ENCODE measurements at places on chromosomes 12 and 14. TPM values are rescaled to one million over a fixed set of nuclear protein-coding genes. Genes with fewer than 3 reads are reported as not detected.

DNA sequence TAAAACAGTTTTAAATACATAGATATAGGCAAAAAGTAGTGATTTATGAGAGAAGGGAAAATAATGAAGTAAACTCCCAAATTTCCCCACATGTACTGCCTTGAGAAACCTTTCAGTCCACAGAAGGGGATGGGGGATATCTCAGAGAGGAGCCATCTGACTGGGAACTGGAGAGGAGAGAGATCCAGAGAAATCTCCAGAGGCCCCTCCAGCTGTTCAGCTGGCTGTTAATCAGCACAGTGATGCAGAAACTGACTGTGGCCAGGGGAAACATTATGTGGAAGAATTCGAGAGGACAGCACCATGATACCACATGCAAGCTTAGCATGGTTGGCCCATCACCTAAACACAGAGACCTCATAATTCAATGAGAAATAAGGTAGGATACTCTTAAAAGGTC lies 1165.9 kb upstream of the TMEM132C start:
- no peak for DNase-seq

- no peak for DNase-seq
Measured at GRCh38 chr14:22509751-22510300, 79.2 kb downstream of the DAD1 start.

DNA sequence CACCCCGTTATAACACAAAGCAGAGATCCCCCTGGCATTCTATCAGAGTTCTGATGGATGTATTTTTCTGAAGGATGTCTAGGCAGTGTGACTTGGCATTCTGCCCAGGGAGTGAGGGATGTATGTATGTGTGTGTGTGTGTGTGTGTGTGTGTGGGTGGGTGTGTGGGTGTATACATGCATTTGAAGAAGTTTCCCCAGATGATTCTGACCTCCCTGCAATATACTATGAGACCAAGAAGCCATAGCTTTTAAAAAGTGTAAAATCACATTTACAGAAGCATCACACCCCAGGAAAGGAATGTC lies 59.7 kb upstream of the NAP1L1 start:
- no peak for DNase-seq

DNA sequence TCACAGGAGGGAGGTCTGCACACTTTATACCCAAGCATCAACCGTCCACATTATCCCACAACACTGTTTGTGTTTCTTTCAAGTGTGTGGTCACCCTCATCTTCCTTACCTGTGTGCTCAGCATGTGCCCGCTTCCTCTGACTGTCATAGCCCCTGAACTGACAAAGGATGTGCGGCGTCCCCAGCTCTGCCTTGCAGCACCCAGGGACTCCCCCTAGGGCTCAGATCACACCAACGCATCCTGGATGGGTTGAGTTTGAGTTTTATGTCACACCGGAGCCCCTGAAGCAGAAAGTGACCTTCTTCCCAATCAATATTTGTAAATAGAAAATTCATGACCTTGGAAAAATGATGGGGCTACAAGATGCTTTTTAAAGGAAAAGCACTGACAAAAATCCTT lies 770.7 kb upstream of the TMEM132C start:
- no peak for DNase-seq

DNA sequence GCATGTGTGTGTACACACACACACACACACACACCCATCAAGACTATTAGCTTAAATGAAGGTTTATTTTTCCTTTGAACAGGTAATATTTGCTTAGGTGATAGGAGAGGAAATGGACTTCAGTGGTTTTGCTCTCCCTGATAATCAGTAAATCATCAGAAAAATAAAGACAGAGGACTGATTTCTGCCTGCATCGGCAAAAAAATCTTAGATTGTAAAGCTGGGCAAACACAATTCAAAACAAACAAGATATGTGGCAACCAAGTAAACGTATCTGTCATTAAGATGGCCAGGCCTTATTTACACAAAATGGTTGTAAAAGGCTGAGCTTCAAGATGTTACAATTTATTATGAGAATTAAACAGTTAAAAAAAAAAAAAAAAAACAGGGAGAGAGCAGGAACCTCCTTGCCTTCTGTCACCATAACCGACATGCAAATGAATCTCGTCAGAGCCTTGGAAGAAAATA lies 31.3 kb downstream of the PRKD1 start:
- DNase-seq, result peak; percentile 14

- no peak for DNase-seq
Measured at GRCh38 chr14:78153064-78153341, 17.2 kb upstream of the NRXN3 start.

DNA sequence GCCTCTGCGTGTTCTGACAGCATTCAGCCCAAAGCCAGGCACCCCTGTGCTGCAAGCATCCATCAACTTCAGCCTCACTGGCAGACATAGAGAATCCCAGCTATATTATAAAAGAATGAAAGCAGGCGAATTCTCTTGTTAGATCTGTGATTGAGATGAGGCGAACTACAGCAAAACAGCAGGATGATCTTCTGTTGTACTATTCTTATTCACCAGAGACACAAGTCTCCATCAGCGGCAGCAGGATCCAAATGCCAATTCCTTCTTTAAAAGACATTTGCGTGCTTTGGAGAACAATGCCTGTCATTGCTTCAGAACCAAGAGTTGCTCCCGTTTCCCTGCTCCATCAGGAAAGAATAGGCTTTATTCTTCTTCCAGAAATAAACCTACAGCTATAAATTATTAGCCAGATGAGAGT lies 188.9 kb downstream of the SLC41A2 start:
- DNase-seq, result no peak

DNA sequence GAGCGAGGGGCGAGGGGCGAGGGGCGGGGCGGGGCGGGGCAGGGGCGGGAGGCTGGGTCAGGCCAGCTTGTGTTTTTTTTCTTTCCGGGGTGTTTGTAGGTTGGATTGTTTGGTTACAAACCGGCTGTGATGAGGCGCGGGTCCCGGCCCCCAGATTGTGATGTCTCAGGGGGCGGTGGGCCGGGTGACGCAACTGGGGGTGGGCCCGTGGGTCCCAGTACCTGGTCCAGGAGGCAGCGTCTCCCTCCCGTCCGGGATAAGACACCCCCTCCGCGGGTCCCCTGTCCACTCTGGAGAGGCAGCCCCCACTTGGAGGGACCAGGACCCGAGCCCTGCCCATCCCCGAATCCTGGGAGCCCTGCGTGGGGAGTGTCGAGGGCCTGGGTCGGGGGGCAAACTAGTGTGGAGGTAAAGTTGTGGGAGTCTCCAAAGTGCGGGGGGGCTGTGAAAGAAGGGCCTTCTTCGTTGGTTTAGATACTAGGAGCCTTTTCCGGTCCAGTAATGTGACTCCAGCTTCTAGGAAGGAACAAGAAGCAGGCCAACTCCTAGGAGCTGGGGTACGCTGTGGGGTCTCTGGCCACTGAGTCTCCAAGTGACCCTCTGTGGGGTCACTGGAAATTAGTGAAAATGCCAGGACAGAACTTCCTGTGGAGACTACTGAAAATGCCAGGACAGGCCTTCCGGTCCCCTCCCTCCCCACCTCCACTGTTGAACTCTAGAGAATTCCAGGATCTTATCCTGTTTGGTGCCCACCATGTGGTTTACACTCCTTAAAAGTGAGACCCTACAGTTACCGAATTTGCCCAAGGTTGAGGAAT lies 579 bp upstream of the CLMN start:
- DNase-seq, result no peak

DNA sequence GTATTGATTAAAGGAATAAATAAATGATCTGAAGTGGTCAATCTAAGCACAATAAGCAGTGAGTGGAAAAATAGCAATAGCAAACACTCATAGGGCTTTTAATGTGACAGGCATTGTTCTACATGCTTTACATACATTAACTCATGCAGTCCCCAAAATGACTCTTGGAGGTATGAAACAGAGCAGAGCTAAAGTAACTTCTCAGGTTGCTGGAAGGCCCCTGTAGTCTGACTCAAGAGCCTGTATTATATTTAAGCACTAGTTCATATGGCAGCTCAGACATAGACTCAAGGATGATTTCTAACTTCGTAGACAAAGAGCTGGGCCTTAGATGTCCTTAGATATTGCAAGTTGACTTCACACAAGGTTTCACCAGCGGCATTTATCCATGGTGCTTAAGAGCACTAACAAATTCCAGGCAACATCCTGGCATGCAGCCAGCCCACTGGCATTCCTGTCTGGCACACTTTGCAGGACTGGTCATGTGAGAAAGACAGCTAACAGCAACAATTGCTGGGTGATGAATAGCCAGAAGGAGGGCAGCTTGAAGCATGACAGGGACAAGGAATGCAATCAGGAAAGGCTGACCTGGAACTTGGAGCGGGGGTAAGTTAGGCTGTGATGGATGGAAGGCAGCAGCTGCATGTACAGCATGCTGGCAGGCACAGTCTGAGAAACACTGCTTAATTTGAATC lies 22.9 kb upstream of the KTN1 start:
- peak; percentile 87 for DNase-seq

GRCh38 chr14:74793506-74794155 lies 30.5 kb downstream of the YLPM1 start:
- DNase-seq, result no peak

- no peak for DNase-seq
Measured at GRCh38 chr12:52667509-52667908, 12.7 kb downstream of the KRT1 start.

GRCh38 chr12:30784508-30784907 lies 29.8 kb upstream of the CAPRIN2 start:
- DNase-seq, result no peak

- DNase-seq, result no peak
Measured at GRCh38 chr14:95871531-95871930, 5.1 kb upstream of the TUNAR start.

- no peak for DNase-seq
Measured at GRCh38 chr12:86407620-86408208, 151.5 kb upstream of the MGAT4C start.

- no peak for DNase-seq
Measured at GRCh38 chr12:126247936-126248335, 1182.7 kb downstream of the AACS start.

- DNase-seq, result no peak
Measured at GRCh38 chr12:45427042-45427441, 211.1 kb downstream of the ANO6 start.

GRCh38 chr14:97180304-97181200 lies 383.4 kb downstream of the VRK1 start:
- no peak for DNase-seq

DNA sequence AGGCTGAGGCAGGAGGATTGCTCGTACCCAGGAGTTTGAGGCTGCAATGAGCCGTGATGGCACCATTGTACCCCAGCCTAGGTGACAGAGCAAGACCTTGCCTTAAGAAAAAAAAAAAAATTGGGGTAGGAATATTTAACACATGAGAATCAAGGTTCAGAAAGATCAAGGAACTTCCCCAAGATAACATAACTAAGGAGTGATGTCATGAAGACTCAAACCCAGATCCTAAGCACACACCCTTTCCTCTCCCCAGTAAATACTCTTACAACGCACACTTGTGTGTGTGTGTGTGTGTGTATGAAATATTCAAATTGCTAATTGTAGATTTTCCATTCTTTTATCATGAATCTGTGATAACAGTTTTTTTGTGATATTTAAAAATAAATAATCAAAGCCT lies 90.6 kb upstream of the NUDT4 start:
- no peak for DNase-seq

GRCh38 chr12:92585115-92585727 lies 117.6 kb upstream of the PLEKHG7 start:
- DNase-seq, result no peak

RAPGEF3 gene
- total RNA-seq, result 19.1 TPM

RNFT2 gene
- 4.7 TPM for total RNA-seq

KRT72 gene
- total RNA-seq, result 22.1 TPM

PTHLH gene
- 0.51 TPM for total RNA-seq

POTEM gene
- total RNA-seq, result 124 TPM

KRT4 gene
- 6.4 TPM for total RNA-seq

TAS2R46 gene
- total RNA-seq, result 2.0 TPM

CLEC1B gene
- total RNA-seq, result 1.5 TPM

All from prostate gland (tissue), 2 donors.